GM19239 (cell line): ENCODE measurements at places on chromosomes 4 and X.

DNA sequence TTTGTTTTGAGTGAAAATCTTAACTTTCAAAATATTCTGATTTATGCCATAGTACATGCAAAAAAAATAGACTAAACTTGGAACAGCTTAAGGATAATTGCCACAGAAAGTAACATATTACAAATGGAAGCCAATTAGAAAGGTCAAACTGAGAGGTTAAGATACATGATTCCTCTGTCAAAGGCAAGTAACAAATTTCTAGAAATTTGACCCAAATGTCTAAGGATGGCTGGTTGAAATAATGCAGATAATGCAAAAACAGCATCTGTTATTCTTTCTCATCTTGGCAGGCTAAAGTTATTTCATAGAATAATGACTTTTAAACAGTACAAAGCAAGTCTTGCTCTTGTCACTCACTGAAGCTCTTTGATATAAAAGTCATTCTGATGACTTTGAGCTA, 10.5 kb downstream of the FGF5 start:
- no peak for DNase-seq

- DNase-seq = no peak
Observed at GRCh38 chrX:13050151-13050550, 5.7 kb upstream of the FAM9C start.

GRCh38 chrX:103464774-103465117, 54.5 kb downstream of the RAB40A start:
- DNase-seq = no peak

GRCh38 chrX:118802857-118803256, 20.8 kb upstream of the ZCCHC12 start:
- no peak for DNase-seq

GRCh38 chrX:67723580-67724351, 179.9 kb downstream of the AR start:
- DNase-seq = no peak

GRCh38 chrX:1507511-1508463, 29.2 kb downstream of the P2RY8 start:
- DNase-seq = peak; percentile 50

GRCh38 chr4:105637408-105638176, 70.9 kb downstream of the INTS12 start:
- no peak for DNase-seq

- DNase-seq = peak; percentile 22
Observed at GRCh38 chr4:16443504-16444088, 217.3 kb upstream of the TAPT1 start.

DNA sequence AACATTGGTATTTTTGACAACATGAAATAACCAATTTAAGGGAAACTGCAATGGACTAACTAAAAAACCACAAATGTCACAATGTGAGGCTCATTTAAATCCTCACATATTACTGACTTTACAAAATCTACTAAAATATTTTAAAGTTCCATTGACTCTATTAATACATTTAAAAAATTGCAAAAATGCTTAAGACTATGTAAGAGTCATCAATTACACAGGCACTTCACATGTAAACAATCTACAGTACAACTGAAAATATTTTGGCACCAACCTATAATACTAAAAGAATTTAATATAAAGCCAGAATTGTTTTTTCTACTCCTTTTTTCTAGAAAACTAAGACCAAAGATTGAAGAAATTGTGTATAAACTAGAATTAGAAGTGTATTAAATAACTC, 76.8 kb upstream of the RBMXL3 start:
- DNase-seq = no peak

DNA sequence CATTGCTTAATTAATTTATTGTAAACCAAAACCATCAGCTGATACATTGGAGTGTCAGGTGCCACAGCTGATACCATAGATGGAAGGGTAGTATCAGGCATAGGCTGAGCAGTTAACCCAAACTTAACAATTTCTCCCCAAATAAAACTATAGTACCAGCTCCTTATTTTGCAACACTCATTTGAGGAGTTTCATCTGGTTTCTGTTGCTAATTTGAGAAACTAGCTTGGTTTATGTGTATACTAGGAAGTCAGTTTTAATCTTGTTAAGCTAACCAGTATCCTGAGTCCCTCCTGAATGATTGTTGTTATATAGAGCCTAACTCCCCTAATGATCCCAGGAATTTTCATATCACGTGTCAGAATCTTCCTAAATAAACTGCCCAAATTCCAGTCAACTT, 12.7 kb downstream of the DCAF16 start:
- no peak for DNase-seq

DNA sequence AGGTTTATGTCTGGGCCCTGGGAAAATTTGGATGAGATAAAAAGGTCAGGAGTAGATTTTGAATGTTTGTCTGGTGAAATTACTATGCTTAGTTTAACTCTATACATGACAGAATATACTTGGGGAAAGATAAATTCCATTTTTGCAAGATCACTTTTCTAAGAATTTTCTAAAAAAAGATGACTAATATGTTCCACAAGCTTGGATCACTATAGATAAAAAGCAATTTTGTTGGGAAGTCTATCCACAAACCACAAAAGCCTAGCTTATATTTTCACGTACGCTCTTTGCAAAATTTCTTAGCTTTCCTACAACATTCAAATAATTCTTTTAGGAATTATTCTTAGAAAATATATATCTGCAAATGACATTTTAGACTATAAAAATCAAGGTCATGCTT, 20.6 kb upstream of the COQ2 start:
- DNase-seq = no peak

- no peak for DNase-seq
Observed at GRCh38 chr4:181523973-181524372, 719.2 kb upstream of the TENM3 start.

DNA sequence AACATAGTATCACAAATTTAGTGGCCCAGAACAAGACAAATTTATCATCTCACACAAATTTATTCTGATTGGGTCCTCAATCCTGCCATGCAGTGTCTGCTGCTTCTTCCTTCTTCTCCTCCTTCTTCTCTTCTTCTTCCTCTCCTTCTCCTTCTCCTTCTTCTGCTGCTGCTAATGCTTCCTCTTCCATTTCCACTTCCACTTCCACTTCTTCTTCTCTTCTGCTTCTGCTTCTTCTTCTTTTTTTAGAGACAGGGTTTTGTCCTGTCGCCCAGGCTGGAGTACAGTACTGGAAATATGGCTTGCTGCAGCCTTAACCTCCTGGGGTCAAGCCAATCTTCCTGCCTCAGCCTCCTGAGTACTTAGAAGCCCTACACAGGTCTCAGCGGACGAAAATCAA, 37.5 kb downstream of the FGFBP1 start:
- no peak for DNase-seq

GRCh38 chr4:8515316-8516060, 64.7 kb upstream of the GPR78 start:
- DNase-seq = no peak

DNA sequence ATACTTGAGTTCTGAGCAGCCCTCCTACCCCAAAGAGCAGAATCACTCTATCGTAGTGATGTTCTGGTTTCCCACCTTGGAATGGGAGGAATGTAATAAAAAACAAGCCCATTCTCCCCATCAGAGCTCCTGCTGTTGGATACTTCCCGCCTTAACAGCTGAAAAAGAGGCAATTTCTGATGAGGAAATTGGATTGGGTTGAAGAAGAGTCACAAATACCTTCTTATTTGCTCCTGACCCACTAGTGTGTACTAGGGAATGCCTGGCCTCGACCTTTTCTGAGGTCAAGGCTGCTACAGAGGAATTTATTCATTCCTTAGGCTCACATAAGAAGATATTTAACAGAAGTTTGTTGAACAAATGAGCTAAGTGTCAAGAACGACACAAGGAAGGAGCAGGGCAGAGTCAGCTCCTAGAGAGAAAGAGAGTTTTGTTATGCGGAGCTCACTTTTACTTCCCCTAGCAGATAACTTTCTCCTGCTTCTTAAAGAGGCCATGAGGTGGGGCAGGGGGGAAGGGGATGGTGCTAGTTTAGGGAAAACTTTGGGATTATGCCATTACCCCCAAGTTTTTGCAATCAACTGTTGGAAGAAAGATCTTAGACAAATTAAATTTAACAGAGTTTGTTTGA, 273.8 kb upstream of the CLNK start:
- DNase-seq = no peak

- DNase-seq = no peak
Observed at GRCh38 chr4:71253545-71253944, 85.3 kb upstream of the SLC4A4 start.
